ENCODE measurements at places on chromosomes 7 and 10.

GRCh38 chr7:66642186-66642585, 13.5 kb downstream of the KCTD7 start:
- no peak for DNase-seq

DNA sequence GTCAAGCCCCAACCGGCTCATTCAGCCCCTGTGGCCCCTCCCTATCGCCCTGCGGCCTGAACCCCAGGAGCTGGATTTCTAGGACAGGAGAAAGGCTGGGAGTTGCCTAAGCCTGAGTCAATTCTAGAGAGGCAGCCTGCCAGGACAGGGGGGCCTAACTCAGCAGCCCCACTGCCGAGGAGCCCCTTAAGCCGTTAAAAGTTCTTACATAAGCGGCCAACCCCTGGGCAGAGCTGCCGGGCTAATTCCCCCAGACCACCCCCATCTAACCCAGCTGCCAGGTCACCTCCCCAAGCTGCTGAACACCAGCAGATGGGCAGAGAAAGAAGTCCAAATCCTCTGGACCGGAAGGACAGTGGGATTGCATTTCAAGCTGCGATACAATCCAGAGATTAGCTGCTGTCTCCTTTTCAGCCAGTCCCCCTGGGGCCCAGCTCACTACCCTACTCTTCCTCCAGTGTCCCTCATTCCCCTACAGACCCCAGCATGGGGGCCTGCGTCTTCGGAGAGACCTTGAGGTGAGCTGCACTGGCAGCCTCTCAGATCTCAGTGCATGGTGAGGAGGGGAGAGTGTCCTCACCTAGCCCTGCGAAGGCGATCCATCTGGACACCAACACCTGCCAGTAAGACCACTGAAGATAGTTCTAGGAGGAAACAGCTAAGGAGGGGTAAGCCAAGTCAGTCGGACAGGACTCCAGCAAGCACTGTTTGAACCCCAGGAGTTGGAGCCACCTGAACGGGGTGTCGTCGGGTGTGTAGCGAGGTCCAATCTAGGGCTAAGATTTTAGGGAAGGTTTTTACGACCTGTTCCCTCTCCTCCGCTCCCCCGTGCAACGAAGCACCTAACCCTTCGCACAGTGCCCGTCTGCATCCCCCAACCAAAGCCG, 830 bp downstream of the IMPDH1 start:
- DNase-seq: no peak

GRCh38 chr10:51700228-51700817, 928 bp upstream of the CSTF2T start:
- DNase-seq: no peak

GRCh38 chr10:47165711-47166404, 134.1 kb upstream of the GDF10 start:
- no peak for DNase-seq

Data from esophagus squamous epithelium (tissue), 5 donors.